Stimulated activated CD4-positive, alpha-beta T cell treated with anti-CD3 and anti-CD28 coated beads, Interleukin-4, amount 100 ng/mL, for 24 hours (primary cell): ENCODE measurements at places on chromosomes 12 and 14.

DNA sequence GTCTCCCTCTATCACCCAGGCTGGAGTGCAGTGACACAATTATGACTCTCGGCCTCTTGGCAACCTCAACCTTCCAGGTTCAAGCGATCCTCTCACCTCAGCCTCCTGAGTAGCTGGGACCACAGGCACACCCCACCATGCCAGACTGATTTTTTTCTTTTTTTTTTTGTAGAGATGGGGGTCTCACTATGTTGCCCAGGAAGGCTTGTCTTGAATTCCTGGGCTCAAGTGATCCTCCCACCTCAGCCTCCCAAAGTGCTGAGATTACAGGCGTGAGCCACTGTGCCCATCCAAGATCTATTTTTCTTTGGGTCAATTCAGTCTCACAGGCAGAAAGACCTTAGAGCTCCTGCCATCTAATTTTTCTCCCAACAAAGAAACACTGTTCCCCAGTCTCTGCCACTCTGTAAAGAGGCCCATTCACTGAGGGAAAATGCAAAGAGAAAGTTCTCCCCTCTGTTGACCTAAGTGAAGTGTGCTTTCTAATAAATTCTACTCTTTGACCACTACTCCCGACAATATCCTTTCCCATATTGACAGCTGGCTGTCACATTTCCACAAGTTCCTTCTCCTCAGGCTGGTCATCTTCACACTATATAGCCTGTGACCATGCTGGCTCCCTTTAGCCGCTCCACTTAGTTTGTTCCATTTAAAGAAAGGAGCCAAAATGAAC is 23.3 kb downstream of the TMED8 start:
- DNase-seq = no peak

DNA sequence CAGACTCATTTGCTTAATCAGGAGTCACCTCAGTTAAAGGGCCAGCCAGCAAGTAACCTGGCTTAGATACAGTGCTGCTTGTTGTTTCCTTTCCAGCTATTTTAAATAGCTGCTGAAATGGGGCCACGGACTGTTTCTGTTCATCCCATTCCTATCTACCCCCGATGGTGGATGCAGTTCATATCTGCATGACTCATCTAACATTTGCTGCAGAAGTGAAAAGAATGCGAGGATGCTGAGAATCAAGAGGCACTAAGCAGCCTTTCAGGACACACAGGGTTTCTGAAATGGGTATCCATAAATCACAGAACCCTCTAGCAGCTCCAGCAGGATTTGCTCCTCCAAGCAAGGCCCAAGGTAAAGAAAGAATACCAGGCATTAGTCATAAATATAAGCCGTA is 60.2 kb upstream of the RTRAF start:
- DNase-seq = no peak

DNA sequence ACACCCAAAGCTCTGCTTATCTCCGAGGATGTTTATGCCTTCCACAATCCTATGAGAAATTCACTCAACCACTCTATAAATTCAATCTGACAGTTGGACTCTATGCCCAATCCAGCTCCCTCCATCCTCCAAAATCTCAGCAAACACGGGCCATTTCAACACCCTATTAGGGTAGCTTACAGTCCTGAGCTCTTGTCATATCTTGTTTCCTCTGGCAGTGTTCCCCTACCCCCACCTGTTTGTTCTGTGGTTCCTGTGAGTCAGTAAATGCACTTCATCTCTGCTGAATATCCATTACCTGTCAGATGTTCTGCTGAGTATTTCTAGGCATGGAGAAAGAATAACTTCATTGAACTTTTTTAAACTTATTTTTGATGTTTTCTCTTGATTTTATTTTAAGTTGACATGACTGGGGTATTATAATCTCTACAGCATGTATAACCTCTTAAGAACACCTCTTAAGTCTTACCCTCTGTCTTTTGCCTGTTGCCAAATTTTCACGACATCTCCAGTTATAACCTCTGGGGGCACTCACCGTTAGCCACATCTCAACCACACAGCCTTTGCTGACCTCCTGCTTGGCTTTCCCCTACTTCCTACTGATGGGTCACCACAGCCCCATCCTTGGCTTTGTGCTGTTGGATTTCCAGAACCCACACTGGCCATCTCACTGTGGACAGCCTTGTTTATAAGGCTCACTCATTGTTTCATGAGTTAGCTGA is 317.0 kb upstream of the TMPO start:
- DNase-seq = no peak

GRCh38 chr14:50599700-50600444 is 39.9 kb downstream of the ATL1 start:
- no peak for DNase-seq

GRCh38 chr12:118603610-118604361 is 227.4 kb downstream of the SUDS3 start:
- no peak for DNase-seq
